Fibroblast of the aortic adventitia (primary cell): ENCODE measurements at places on chromosomes 12 and 14. TPM values are rescaled to one million over a fixed set of nuclear protein-coding genes. Genes with fewer than 3 reads are reported as not detected.

LRRIQ1 gene
- 1.5 and 2.7 TPM in 2 replicates for total RNA-seq

PLA2G1B gene
- not detected in 2 replicates for total RNA-seq

SCNN1A gene
- under 0.01 TPM in 1 of 2 replicates, not detected in the other for total RNA-seq

ZFHX2 gene
- 0.36 and 0.41 TPM in 2 replicates for total RNA-seq

SETD1B gene
- total RNA-seq, result 5.0 and 6.1 TPM in 2 replicates

TPPP2 gene
- not detected in 2 replicates for total RNA-seq
